ENCODE measurements at places on chromosomes 11 and 22.
A peak's percentile ranks its signal among the peaks of the same experiment; 100 is the strongest.

- DNase-seq: no peak
Measured at GRCh38 chr22:44870021-44870420, 117.6 kb downstream of the ARHGAP8 start.

GRCh38 chr11:241634-242033 lies 4.9 kb downstream of the PSMD13 start:
- DNase-seq: no peak

GRCh38 chr11:14974515-14975251 lies 2.5 kb upstream of the CALCA start:
- peak; percentile 63 for DNase-seq

DNA sequence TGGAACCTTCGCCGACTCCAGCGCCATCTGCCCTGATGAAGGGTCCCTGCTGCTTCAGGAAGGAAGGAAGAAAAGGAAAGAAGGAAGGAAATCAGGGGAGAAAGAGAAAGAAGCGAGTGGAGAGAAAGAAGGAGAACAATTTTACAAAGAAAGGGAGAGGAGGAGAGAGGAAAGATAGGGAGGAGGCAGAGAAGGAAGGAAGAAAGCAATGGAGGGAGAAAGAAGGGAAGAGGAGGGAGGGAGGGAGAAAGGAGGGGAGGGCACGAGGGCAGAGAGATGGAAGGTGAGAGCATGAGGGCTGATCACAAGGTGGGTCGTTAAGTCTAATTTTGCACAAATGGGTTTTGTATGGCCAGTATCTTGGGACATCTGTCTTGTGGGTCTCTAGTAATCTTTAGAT lies 39.2 kb downstream of the PARVA start:
- DNase-seq: no peak

DNA sequence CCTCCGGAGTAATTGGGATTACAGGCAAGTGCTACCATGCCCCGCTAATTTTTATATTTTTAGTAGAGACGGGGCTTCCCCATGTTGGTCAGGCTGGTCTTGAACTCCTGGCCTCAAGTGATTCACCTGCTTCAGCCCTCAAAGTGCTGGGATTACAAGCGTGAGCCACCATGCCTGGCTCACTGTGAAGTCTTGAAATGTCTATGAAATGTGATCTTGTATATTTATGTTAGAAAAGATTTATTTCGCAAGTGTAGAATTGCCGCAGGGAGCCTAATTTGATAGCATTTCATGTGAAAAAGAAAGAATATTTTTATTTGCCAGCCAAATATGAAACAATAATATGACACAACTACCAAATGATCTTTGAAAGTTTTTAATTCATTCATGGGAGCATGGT lies 52.1 kb downstream of the GRAMD1B start:
- DNase-seq: no peak

Data from KBM-7 (cell line).